ENCODE measurements at places on chromosomes 4 and X.

DNA sequence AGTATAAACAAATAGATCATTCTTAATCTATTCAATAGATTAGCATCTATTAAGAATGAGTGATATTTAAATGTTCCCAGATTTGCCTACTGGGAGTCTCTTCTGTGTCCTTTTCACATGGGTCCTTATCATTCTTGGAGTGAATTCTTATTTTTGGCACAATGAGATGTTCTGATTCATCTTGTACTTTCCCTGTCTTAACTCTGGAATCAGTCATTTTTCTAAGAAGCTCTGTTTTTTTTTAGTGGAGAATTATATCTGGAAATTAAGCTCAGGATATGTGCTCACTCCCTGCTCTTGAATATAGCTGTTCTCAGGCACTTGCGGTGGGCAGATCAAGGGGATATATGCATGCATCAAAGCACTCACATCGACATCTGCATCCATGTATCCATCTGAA is 625.3 kb upstream of the HS3ST1 start:
- DNase-seq, result no peak

- no peak for DNase-seq
These were observed 31.9 kb downstream of the DTHD1 start for GRCh38 chr4:36313301-36313700.

GRCh38 chr4:145863191-145863590 is 75.4 kb downstream of the ZNF827 start:
- no peak for DNase-seq

GRCh38 chr4:14334166-14334565 is 668.1 kb upstream of the CPEB2 start:
- DNase-seq, result no peak

GRCh38 chrX:120768681-120769080 is 107.0 kb downstream of the CT47B1 start:
- no peak for DNase-seq

GRCh38 chrX:57573754-57574153 is 18.1 kb upstream of the ZXDB start:
- no peak for DNase-seq

DNA sequence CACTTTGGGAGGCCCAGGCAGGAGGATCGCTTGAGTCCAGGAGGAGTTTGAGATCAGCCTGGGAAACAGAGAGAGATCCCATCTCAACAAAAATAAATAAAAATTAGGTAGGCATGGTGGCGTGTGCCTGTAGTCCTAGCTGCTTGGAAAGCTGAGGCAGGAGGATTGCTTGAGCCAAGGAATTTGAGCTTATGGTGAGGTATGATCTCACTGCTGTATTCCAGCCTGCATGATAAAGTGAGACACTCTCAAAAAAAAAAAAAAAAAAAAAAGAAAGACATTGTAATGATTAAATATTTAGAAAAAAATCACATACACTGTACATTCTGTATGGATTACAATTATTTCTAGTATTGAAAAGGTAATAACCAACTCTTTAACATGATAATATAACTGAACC is 87.1 kb downstream of the SLIT2 start:
- no peak for DNase-seq

DNA sequence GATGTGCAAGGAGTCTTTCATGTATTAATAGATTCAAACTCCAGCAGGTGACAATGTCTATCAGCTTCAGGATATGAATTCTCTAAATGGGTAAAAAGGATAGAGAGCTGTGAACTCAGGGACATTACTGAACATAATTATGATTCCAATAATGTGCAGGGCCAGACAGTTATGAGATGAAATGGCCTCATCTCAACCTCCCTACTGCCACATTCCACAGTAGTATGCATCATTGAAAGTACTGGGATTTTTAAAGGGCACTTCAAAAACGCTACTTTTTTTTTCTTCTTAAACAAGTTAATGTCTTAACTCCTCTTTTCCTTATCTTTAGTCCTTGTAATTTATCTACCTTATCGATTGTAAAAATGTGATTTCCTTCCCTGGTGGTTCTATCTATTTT is 202.0 kb downstream of the APBB2 start:
- no peak for DNase-seq

DNA sequence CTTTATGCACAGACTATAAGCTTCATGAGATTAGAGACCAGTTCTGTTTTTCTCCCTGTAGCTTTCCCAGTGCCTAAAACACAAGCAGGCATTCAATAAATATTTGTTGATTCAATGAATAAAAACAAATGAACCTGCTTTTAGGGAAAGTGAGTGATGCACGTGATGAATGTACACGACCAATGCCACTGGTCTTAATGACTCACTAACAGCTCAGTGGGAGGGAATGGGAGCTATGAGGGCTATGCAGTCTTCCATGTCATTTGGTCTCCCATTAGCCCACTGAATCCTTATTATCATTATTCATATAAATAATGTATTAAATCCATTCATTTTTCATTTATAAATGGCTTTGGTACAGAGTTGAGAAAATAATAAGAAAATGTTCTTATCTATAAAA is 247.4 kb downstream of the FBXO8 start:
- DNase-seq, result no peak

GRCh38 chrX:53223955-53224859 is 800 bp downstream of the KDM5C start:
- DNase-seq, result no peak

- no peak for DNase-seq
These were observed 298.1 kb downstream of the UNC5C start for GRCh38 chr4:95250544-95251137.

DNA sequence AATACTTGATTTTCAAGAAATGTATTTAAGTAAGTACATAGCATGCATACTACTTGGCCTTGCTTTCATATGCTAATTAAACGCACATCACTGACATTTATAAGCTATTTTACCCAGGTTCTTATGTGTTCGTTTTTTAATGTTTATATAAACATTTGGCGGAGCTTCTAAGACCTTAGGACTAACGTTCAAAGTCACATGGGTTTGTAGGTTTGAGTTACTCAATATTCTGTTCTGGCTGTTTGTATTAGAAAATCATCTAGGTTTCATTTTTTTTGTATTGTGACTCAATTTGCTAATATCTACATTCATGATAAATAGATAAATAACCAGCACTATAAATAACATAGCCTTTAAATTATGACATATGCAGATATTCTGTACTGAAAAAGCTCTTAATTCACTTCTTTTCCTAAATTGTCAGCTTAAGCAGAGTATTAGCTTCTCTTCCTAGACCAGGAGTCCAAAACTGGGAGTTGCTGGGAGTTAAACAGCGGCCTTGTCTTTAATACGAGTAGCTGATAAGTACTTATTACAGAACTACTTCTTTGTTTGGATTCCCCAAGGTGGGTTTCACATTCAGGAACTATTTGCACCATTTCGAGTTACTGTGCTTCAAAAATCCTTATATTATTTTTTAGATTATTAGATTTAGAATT is 42.0 kb downstream of the GUCY1B1 start:
- no peak for DNase-seq

DNA sequence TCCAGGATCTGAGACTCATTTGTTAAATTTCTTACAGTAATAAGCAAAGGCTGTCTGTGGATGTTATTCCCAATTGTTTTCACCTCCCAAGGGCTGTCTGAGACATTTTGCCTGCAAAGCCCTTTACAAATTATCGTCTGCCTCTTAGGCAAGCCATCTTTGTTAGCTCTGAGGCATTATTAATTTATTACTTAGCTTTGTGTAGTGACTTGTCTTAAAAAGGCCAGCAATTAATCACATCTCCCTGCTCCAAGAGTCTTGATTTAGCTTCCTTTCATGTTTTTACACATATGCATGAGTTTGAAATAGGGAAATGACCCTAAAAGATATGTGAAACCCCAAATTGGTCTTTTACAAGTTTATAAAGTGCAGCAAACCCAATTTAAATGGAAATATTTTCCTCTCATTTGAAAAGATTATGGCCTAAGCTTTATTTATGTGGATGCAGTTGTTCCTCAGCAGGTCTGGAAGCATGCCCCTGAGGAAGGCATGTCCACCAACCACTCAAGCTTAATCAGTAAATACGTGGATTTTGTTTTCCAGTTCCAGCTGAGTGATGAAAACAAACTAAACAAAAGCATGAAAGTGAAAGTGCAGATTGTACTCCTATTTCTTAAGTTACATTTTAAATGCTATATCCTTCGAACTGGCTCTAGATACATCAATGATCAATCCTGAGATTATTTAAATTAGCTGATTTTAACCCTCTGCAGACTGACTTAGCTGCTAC is 173.6 kb upstream of the LNX1 start:
- DNase-seq, result no peak

GRCh38 chr4:135418353-135418752 is 1216.8 kb upstream of the PABPC4L start:
- no peak for DNase-seq

DNA sequence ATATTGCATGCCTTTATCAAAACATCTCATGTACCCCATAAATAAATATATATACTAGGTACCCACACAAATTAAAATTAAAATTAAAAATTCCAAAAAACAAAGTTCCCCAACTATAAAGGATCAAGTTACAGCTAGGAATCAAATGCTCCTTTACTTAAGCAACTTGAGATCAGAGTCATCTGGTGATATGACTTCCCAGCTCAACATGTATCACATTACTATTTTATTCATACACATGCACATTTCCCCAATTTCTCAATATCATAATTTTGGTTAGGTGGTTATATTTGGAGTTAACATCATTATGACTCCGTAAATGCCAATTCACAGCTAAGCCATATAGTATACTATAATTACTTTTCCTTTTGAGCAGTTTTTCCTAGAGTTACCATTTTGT is 60.9 kb downstream of the CLOCK start:
- DNase-seq, result no peak

- DNase-seq, result no peak
These were observed 125.1 kb upstream of the FRMPD4 start for GRCh38 chrX:12013211-12013618.

DNA sequence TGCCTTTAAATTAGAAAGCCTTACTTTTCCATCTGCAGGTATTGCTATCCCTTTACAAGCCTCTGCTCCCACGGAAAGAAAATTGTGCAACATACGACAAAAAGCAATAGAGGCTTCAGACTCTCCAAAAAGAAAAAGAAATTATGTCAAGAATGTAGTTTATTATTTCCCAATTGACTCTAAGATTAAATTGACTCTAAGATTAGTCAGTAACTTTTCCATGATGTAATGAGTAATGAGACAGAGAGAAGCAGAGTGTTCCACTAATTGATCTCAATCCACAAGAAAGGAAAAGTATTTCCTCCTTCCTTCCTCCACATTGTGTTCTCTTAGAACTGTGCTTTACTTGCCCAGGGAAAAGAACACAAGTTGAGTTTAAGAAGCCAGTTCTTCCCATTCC is 345.7 kb upstream of the HS3ST1 start:
- DNase-seq, result no peak

GRCh38 chr4:89469516-89469915 is 161.9 kb upstream of the GPRIN3 start:
- no peak for DNase-seq

DNA sequence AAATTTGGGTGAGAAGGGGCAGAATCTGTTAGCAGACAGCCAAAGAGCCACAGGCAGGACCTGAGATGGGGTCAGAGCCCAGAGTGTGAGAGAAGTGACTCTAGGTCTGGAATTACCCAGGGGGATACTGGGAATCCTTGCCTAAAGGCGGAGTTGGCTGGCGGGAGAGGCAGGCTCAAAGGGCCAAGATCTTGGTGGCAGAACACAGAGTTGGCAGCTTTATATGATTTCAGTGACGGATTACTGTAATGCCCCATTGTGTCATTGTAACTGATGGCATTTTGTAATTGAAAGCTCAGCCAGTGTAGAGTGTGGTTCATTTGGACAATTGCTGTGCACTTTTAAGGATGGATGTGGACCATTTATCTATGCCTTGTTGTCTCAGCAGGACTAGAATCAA is 77.3 kb downstream of the SMIM20 start:
- DNase-seq, result no peak

DNA sequence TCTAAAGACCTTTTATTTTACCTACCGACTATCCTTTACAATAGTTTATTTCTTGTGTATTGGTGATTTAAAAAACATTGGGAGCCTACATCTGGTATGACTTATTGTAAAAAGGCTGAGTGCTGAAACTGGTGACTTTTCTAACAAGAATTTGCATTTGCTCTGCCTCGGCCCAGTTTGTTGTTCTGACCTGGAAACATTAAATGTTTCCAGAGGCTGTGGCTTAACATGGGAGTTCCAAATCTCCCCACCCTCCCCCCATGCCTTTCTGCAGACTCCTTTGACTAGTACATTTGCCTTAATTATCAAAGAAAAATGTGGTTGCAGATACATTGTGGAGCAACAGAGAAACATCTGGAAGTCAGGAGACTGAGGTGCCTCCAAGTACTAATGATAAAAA is 39.8 kb downstream of the SPCS3 start:
- DNase-seq, result no peak

DNA sequence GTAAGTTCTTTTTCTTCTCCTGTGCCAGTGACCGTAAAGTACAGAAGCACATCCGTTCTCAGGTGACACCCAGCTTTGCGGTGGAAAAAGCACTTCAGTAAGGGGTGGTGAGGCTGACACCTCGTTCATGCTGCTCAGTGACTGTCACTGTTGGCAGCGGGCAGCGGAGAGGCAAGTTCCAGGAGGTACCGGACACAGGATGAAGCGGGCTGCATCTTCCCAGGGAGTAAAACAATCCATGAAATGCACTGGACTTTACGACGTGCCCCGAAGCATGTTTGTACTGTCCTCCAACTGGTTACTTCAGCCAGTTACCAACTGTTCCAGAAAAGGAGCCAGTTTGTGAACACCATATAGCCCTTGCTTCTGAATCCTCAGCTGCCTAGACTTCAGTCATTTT is 110.7 kb downstream of the ZNF827 start:
- DNase-seq, result no peak

All from stimulated activated CD4-positive, alpha-beta T cell treated with anti-CD3 and anti-CD28 coated beads, Interleukin-15, amount 100 ng/mL, for 1 hour (primary cell).